Head of caudate nucleus (tissue), 42 donors: ENCODE measurements at places on chromosomes 3 and 15.

DNA sequence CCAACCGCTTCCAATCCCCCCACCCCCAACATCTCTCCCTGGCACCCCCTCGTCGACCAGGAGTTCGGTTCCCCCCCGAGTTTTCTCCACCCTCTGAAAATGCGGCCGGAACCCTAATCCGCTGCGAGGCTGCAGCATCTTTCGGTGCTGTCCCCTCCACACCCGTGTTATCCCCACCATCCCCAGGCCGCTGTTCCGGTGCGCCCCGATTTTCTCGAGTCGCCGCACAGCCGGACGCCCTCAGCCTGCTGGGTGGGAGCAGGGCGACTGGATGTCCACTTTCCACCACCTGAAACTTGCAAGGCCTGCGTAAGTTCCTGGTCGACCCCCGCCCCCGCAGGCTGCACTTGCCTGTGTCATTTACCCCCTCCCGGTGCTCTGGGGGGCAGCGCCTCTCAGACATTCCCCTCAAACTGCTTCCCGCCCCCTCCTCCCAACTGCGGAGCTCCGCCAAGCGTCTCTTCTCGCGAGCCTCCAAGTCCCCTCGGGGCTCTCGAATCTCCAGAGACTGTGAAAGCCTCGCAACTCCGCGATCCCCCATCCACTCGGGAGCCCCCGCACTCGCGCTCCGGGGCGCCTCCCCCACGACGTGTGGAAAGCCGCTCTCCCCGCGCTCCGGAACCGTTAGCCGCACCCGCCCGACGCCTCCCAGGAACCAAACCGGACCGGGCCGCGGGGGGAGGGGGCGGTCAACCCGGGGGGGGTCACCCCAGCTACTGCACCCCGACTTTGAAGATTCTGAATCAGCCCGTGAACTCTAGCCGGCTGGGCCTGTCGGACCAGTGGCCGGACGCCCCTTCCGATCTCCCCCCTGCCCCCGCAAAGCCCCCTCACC is 566 bp downstream of the ETV5 start:
- peak; percentile 28 for DNase-seq

DNA sequence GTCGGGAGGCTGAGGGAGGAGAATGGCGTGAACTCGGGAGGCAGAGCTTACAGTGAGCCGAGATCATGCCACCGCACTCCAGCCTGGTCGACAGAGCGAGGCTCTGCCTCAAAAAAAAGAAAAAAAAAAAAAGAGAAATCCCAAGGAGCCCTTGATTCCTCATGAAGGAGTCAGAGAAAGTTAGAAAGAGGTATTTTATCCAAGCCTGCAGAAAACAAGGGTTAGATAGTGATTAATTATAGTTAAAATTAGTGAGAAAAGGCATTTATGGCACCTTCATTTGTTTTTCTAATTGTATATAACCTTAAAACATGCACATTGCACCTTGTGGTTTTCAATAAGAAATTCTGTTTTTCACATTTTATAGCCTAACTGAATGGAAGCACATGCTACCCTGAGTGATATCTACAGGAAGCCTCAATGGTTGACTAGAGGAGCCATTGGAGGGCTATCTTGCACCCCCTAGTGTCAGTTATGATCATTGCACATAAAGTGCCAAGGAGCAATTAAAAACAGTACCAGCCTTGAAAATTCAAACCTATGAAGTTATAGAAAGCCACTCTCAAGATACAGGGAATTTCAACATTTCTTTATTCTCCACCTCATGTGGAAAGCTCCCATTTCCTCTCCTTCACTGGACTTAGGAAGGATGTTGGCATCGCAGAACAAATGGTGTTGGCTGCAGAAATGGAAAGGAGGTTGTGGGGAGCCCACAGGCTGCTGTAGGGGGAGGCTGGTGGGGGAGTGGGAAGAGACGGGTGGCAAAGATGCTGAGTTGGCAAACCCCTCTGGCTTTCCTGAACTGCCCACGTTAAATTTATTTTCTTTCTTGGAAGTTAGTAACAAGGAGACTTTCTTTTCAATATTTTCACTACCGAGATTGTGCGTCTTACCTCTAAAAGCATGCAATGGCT is 48.5 kb downstream of the ITGA11 start:
- DNase-seq, result peak; percentile 15

- DNase-seq, result no peak
Measured at GRCh38 chr15:51205050-51205975, 110.6 kb upstream of the TNFAIP8L3 start.

GRCh38 chr3:175940881-175941280 is 1081.7 kb downstream of the NAALADL2 start:
- no peak for DNase-seq

DNA sequence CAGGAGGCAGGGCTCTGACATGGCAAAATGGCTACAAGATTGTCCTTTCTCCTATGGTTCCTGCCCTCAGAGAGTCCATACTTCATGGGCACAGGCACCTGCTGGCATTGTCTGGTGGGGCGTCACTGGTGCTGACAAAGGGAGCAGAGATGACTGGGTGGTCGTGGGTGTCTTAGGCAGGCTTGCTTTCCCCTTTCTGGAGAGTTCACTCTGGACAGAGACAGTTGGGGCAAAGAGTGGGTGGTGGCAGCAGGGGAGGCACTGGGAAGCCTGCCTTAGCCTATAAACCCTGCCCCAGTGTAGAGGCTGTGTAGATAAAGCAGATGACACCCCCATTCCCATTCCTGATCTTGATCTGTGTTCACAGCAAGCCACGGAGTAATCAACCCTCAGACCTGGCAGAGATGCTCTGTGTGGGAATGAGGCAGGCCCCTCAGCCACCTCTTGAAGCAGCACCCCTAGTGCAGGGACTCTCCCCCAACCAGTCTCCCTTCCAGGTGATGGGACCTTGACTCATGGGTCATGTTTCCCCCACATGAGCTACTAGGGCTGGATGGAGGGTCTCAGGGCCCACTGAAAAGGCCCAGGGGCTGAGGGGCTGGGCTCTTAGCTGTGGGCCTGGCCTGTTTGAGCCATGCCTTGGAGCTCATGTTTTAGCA is 20.7 kb upstream of the DOCK3 start:
- no peak for DNase-seq

- DNase-seq, result no peak
Measured at GRCh38 chr3:154188846-154189245, 67.7 kb downstream of the ARHGEF26 start.

GRCh38 chr3:122356402-122356801 is 26.6 kb downstream of the MIX23 start:
- DNase-seq, result peak; percentile 6

- peak; percentile 74 for DNase-seq
Measured at GRCh38 chr3:50164984-50165909, 10.1 kb downstream of the SEMA3F start.

GRCh38 chr15:39578851-39579486 is 1.9 kb upstream of the THBS1 start:
- DNase-seq, result no peak

DNA sequence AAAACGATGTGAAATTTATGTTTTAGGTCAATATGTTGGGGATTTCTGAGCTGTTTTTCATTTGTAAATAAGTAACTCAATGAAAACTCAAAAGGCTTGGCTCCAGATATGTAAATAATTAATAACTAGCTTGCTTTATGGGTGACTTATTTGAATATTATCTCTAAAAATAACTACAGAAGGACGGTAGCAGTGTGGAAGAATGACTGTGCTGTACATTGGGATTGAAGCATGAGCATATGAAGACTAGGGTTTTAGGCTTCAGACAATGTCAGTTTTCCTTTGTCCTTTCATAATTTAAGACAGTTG is 343.9 kb downstream of the GRM7 start:
- no peak for DNase-seq

DNA sequence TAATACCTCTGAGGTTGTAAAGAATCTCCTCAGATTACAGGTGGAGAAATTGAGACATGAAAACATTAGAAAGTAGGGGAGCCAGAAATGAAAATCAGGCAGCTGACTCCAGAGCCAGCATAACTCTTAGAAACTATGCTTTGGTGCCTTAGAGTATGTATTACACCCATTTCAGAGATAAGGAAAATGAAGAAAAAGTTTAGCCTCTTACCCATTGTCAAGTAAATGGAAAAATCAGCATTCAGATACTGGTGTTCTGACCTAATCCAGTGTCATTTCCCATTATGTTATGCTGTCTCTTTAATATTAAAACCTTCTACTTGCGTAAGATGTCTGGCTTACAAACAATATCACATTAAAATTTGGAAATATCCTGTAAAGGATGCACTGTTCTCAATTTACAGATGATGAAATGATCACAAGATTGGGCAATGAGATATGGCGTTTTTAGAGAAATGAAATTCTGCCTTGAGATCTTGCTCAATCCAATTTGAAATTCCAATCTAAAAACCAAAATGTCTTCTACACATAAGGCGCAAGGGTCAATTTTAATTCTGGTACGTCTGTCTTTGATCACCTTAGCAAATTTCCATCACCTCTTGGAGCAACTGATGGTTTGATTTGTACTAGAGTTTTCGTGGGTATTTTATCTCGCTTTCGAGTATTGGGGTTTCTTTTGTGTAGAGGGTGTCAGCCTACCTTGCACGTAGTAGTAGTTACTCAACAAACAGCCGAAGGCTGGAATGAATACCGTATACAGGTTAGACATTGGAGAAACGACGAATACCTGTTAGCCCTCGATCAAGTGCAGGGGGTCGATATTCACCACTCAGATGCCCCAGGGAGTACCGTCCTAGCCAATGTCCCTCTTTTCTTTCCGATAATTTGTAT is 902 bp upstream of the ZCWPW2 start:
- DNase-seq, result no peak

- DNase-seq, result no peak
Measured at GRCh38 chr3:160099834-160100233, 111.2 kb downstream of the IL12A start.

DNA sequence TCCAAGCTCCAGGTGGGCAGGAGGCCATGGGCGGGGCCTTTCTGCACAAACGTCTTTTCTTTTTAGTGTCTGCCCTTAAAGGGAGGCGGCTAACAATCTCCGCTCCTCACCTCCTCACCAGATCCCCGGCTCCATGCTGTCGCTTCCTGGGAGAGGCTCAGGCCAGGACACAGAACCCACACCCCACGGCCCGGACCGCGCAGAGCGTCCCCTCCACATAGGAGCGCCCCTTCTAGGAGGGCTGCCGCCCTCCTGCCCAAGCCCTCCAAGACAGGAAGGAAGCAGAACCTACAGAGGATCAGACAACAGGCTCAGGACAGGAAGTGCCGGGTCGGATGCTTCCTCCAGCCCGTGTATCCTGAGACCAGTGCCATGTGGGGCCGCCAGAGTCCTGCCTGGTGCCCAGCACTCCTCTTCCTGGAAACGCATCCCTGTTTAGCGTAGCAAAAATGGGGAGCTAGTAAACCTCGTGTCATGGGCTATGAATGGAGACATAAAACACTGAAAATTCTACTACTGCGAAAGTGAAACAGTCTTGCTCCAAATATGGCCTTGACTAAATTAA is 83.2 kb upstream of the ATP10A start:
- no peak for DNase-seq

DNA sequence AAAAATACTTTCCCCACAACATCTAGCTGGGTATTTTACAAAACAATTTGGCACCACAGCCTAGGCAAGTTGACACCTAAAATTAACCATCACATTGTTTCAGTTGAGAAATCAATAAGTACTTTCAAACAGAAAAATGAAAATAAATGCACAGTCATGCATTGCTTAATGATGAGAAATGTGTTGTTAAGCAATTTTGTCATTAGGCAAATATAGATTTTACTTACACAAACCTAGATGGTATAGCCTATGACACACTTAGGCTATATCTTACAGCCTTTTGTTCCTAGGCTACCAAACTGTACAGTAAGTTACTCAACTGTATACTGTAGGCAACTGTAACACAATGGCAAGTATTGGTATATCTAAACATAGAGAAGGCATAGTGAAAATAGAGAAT is 608.6 kb upstream of the BCHE start:
- DNase-seq, result no peak

DNA sequence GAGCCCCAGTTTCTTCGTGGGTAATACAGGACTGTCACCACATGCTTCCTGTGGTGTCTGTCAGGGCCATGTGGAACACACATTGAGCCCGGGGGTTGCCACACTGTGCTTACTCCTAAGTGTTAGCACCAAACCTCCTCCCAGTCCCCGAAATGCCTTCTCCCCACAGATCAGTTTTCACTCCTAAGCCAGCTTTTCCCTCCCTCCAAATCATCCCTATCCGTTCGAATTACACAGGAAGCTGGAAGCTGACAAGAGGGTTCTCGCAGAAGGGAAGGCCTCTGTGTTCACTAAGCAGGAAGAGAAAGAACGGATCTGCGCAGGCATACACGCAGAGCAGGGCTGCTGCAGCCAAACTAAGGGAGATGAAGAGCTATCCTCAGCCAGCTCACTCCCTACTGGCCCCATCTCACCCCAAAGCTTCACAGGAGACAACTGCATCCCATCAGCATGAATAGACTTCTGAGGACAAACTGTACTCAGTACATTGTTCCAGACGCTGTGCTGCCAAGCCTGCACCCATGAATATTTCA is 32.3 kb downstream of the XXYLT1 start:
- no peak for DNase-seq

- no peak for DNase-seq
Measured at GRCh38 chr3:47846880-47847248, 43.9 kb downstream of the DHX30 start.

DNA sequence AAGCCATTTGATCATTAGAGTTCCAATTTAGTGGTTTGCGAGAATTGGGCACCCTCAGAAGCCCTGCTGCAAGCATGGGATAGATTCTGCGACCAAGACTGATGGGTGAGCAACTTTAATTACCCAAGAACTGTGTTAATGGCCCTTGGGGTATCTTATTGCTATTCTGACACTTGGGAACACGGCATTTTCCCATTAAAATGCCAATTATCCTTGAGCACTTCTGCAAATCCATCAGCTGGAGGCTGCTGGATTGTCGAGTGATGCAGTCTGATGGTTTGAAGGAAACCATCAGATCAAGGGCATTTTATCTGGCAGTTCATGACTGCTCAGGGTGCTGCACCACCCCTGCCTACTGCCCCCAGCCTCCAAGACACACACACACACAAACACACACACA is 183.6 kb upstream of the PROK2 start:
- DNase-seq, result no peak

- DNase-seq, result no peak
Measured at GRCh38 chr3:40465456-40465855, 8.3 kb downstream of the RPL14 start.

- no peak for DNase-seq
Measured at GRCh38 chr3:42276141-42277132, 10.5 kb upstream of the CCK start.

DNA sequence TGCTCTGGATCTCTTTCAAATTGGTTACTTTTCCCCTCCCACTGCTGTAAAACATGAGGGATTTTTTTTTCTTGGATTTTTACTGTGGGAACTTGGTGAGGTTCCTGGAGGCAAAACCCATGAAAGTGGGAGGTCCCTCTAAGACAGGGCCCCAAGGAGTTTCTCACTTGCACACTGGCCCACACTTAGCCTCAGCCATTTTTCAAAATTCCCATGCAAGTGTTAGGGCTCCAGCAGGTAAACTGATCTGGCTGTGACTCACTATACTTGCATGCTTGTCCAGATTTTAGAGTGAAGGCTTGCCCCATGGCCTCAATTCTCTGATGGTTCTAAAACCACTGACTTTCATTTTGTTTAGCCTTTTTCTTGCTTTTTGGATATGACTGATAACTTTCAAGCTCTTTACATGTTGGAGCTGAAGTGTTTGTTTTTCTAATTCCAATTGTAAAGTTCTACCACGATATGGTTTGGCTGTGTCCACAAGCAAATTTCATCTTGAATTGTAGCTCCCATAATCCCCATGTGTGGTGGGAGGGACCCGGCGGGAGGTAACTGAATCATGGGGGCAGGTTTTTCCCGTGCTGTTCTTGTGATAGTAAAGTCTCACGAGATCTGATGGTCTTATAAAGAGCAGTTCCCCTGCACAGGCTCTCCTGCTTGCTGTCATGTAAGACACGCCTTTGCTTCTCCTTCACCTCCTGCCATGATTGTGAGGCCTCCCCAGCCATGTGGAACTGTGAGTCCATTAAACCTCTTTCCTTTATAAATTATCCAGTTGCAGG is 37.7 kb downstream of the MCCC1 start:
- DNase-seq, result no peak
